ENCODE measurements at places on chromosomes 5 and 9. TPM values are rescaled to one million over a fixed set of nuclear protein-coding genes. Genes with fewer than 3 reads are reported as not detected.

Gene CER1
- polyA plus RNA-seq = not detected

Gene RAB3C
- 1.7 TPM for polyA plus RNA-seq

Gene RNF180
- not detected for polyA plus RNA-seq

Gene SLC45A2
- polyA plus RNA-seq = not detected

Gene MAN2A1
- polyA plus RNA-seq = 21.5 TPM

Gene IFNA5
- not detected for polyA plus RNA-seq

Gene TNC
- not detected for polyA plus RNA-seq

Gene PAIP1
- polyA plus RNA-seq = 35.8 TPM

Gene CCDC171
- polyA plus RNA-seq = 0.18 TPM

Gene RNF208
- not detected for polyA plus RNA-seq

Gene PCDHB3
- polyA plus RNA-seq = not detected

Gene ACTBL2
- polyA plus RNA-seq = not detected

Gene SPINK7
- not detected for polyA plus RNA-seq

Gene SPDL1
- 7.9 TPM for polyA plus RNA-seq

Gene TBC1D2
- polyA plus RNA-seq = 5.3 TPM

Gene ZNF474
- 0.35 TPM for polyA plus RNA-seq

Gene ASTN2
- polyA plus RNA-seq = 2.7 TPM

Gene LCN6
- not detected for polyA plus RNA-seq

Gene CHD1
- 13.9 TPM for polyA plus RNA-seq

Gene NEUROG1
- not detected for polyA plus RNA-seq

Gene LEAP2
- 1.4 TPM for polyA plus RNA-seq

Gene S100Z
- 5.3 TPM for polyA plus RNA-seq

Gene TXNDC15
- 14.2 TPM for polyA plus RNA-seq

Gene ABLIM3
- 0.14 TPM for polyA plus RNA-seq

Gene SPATA9
- not detected for polyA plus RNA-seq

Gene LCN12
- not detected for polyA plus RNA-seq

Gene GPX3
- polyA plus RNA-seq = 2.8 TPM

Gene UHRF2
- polyA plus RNA-seq = 25.4 TPM

Gene C5orf52
- not detected for polyA plus RNA-seq

Gene BSPRY
- 1.3 TPM for polyA plus RNA-seq

Gene ANGPTL2
- 0.08 TPM for polyA plus RNA-seq

Gene CNTNAP3B
- 0.16 TPM for polyA plus RNA-seq

Gene ATG10
- polyA plus RNA-seq = 12.2 TPM

Gene BHMT2
- not detected for polyA plus RNA-seq

Gene TMC1
- polyA plus RNA-seq = not detected

Gene PCDHA11
- not detected for polyA plus RNA-seq

Gene CDH9
- not detected for polyA plus RNA-seq

Gene LVRN
- not detected for polyA plus RNA-seq

Gene RBM18
- 19.0 TPM for polyA plus RNA-seq

Gene BAAT
- not detected for polyA plus RNA-seq

Gene TAS2R1
- polyA plus RNA-seq = not detected

Gene IL3
- polyA plus RNA-seq = not detected

Gene EQTN
- polyA plus RNA-seq = 0.35 TPM

Gene MYOT
- 0.94 TPM for polyA plus RNA-seq

Gene PCDHAC2
- polyA plus RNA-seq = not detected

Gene ZDHHC21
- 4.0 TPM for polyA plus RNA-seq

Gene PSD2
- not detected for polyA plus RNA-seq

Gene NKD2
- polyA plus RNA-seq = not detected
